ENCODE measurements at places on chromosomes 12 and 14. TPM values are rescaled to one million over a fixed set of nuclear protein-coding genes. Genes with fewer than 3 reads are reported as not detected.

Gene MYL2
- total RNA-seq = not detected

GRCh38 chr14:52895000-52895399 is 55.9 kb downstream of the FERMT2 start:
- no peak for DNase-seq

Gene CCDC198
- not detected for total RNA-seq

Gene MSI1
- total RNA-seq = 1.0 TPM
